ENCODE measurements at places on chromosomes 6 and 20.

DNA sequence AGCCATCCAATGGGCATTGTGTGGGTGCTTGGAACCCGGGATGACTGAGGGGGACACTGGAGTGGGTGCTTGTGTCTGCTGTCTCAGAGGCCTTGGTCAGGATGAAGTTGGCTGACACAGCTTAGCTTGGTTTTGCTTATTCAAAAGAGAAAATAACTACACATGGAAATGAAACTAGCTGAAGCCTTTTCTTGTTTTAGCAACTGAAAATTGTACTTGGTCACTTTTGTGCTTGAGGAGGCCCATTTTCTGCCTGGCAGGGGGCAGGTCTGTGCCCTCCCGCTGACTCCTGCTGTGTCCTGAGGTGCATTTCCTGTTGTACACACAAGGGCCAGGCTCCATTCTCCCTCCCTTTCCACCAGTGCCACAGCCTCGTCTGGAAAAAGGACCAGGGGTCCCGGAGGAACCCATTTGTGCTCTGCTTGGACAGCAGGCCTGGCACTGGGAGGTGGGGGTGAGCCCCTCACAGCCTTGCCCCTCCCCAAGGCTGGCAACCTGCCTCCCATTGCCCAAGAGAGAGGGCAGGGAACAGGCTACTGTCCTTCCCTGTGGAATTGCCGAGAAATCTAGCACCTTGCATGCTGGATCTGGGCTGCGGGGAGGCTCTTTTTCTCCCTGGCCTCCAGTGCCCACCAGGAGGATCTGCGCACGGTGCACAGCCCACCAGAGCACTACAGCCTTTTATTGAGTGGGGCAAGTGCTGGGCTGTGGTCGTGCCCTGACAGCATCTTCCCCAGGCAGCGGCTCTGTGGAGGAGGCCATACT lies 49.4 kb downstream of the PYGB start:
- no peak for DNase-seq

DNA sequence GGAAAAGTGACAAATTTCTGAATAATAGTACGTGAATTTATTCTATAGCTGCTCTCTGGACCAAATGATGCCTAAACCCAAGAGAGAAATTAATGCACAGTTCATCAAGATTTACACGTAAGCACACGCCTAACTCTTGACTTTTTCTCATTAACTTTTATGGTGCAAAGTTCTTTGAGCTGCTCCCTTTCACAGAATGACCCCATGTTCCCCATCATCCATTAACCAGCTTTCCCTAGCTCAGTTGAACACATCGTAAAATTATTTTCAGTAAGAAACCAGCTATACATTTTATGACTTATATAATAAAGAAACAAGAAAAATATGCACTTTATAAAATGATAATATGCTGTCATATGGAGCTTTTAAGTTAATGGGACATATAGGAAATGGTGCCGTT lies 54.3 kb downstream of the ID4 start:
- DNase-seq, result no peak

GRCh38 chr6:14017626-14018475 lies 93.1 kb downstream of the RNF182 start:
- peak; percentile 71 for DNase-seq

DNA sequence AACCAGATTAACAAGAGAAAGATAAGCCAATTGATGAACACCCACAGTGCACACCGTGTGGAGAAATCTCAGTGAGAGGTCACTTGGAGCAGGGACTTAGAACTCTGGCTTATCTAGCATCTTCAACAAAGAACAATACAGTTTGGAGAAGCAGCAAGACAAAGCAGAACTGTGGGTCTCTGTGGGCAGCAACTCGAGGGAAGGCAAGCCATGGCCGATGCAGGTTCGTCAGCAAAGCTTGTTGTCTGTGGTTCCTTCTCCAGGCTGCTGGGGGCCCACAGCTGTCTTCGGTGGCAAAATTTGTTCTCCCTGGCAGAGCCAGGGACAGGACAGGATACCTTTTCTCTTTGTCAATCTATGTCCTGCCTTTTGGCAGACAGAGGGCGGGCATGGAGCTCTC lies 22.1 kb downstream of the RPP40 start:
- no peak for DNase-seq

DNA sequence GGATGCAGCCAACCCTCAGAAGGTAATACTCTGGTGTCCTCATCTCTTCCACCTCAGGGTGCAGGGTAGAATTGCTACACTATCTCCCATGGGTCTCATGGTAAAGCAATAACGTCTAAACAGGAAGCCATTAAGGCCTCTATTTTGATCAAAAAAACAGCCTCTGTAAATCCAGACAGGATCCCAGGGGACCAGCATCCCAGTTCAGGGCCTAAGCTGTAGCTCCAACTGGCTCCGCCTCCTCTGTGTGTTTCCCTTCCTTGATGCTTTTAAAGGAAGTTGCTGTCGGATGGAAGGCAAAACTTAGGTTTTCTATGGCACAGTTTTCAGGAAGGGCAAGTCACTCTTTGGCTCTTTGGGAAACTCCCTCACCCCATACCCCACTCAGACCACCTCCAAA lies 222.0 kb downstream of the MAFB start:
- DNase-seq, result peak; percentile 22

DNA sequence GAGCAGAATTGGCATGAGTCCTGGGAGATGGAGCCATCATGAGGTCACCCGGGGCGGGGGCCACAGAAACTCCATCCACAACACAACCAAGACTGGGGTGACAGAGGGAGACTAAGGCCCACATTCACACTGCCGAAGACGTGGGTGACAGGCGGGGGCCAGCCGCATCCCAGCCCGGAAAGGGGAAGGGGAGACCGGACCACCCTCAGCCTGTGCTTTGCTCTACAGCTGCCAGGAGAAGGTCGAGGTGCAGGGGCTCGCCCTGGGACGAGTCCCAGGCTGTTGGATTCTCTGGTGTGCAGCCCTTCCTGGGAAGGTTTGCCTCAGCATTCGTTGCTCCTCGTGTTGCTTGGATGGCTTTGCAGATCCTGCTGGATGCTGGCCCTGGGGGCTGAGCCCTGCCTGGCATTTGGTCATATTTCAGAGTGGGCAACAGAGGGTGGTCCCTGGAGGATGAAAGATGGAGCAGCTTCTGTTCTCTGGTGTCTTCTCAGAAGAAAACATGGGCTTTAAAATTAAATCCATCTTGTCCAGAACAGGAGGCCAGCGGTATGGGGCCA lies 328.9 kb downstream of the TAF4 start:
- DNase-seq, result no peak

GRCh38 chr20:24805456-24806238 lies 143.4 kb upstream of the CST7 start:
- no peak for DNase-seq

DNA sequence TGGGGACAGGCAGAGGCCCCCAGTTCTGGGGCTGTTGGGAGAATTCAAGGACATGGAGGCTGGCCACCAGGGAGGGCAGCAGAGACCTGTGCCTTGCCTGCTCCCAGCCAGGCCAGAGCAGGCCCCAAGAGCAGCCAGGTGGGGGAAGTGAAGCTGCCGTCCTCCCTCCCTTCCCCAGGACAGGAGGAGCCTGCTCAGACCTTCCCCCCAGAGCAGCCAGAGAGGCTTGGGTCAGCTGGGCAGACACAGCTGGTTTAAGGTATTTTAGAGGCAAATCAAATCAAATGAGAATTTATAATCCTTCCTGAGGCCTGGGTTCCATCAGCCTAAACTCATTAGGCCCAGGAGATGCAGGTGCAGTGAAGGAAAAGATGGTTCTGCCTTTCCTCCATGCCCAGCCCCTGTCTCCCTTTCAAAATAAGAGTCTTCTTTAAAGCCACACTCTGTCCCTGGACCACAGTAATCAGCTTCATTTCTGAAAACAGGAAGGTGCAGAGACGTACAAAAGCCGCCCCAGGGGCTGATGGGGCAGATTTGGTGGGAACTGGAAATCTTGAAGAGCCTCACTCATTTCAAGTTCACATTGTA lies 21.7 kb downstream of the BMP7 start:
- DNase-seq, result no peak

- no peak for DNase-seq
Measured at GRCh38 chr6:1131285-1132079, 180.4 kb upstream of the FOXQ1 start.

- DNase-seq, result no peak
Measured at GRCh38 chr6:43013097-43013842, 476 bp downstream of the MEA1 start.

- no peak for DNase-seq
Measured at GRCh38 chr6:13635948-13636658, 21.0 kb downstream of the NOL7 start.

GRCh38 chr6:134034478-134034877 lies 17.9 kb downstream of the SLC2A12 start:
- no peak for DNase-seq

DNA sequence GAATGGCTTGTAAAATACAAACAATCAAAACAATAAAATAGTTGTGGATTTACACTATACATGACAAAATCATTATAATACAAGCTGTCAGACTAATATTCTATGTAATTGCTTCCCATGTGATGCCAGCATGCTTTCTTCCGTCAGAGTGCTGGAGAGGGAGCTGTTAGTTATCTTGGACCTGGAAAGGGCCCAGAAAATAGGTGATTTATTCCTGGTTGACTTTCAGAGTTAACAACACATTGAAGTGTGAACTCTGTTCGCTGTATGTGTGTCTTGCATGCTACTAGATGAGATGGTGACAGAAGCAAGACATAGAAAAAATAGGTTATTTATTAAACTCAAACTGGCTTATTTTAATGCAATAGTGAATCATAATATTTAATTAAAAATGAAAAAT lies 70.2 kb downstream of the CDYL start:
- DNase-seq, result no peak

- DNase-seq, result peak; percentile 52
Measured at GRCh38 chr20:16517946-16518783, 55.1 kb downstream of the KIF16B start.

DNA sequence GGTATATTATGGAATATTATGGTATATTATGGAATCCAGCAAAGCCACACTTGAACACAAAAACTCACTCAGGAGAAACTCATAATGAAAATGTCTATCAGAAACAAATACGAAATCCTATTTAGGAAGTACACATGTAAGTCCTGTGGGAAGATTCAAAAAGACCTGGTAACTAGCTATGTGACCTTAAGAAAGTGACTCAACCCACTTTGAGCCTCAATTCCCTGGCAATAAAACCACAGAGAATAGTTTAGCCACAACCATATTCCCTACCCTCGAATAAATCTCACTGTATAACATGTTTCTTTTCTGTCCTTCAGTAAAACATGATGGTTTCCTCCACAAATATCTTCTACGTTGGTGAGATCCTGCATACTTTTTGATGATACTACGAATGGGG lies 56.4 kb downstream of the ZMYND8 start:
- no peak for DNase-seq

All from glutamatergic neuron (in vitro differentiated cells).